ENCODE measurements at places on chromosomes 13 and 19.

DNA sequence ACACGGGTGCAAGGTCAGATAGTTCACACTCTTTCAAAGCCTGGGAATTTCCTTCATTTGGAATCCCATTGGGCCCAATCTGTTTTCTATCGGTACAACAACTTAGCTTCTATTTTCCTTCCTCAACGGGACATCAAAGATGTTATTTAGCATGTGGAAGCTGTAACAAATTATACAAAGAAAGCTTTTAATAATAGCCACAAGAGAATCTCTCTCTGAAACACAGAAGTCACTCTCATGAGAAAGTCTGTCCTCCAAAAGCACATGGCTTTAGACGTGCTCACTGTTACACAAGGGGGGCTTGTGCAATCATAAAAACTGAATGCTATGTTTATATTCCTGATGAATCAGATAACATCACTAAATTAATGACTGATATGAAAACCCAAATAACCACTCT is 28.9 kb upstream of the CYSLTR2 start:
- no peak for DNase-seq

GRCh38 chr13:76884186-76884906 is 1.9 kb downstream of the KCTD12 start:
- no peak for DNase-seq

GRCh38 chr13:70856711-70857110 is 748.5 kb upstream of the KLHL1 start:
- no peak for DNase-seq

- no peak for DNase-seq
Measured at GRCh38 chr13:62292714-62293480, 877.2 kb upstream of the PCDH20 start.

GRCh38 chr19:55483706-55484592 is 1.0 kb upstream of the NAT14 start:
- DNase-seq, result no peak

GRCh38 chr13:67278235-67278634 is 48.1 kb upstream of the PCDH9 start:
- no peak for DNase-seq

- DNase-seq, result no peak
Measured at GRCh38 chr19:18121166-18121565, 23.6 kb downstream of the MAST3 start.

DNA sequence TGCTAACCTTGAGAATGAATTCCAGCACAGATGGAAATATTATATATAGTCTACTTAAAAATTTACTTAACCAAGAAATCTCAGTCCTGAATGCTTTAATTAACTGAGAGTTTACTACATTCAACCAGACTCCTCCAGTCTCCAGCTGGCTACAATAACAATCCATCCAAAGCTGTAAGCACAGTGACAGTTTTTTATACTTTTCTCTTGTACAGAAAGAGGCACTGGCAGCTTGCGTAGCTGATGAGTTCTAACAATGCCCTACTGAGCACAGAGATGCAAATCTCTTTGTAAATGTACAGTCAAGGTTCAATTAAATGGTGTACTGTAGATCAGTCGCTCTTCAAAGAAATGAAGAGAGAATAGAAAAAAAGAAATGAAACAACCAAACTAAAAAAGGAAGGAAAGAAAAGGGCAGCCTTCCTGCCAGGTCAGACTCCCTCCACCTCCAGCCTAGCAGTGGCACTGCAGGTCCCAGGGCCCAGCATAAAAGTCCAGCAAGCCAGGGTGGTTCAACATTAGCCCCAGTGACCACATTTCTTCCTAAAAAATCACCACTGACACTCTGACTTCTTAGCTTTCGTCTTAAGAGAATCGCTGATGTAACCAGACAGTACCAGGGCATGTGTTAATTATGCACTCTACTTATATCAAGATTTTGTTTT is 88.4 kb downstream of the SACS start:
- no peak for DNase-seq

DNA sequence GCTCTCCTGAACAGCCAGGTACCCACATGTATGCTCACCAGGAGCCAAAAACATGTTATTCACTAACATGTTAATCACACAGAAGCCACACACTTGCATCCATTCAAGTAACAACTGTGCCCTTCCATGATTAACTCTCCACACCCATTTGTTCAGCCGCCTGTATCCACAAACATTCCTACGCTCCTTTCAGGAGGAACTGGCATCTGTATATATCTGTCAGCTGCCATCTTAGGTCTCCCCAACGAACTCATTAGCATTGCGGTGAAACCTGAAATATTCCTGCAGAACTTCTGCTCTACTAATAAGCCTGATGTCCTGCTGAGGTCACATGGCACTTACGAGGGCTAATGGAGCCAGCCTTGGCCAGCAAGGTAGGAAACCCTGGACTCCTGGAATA is 33.0 kb downstream of the OLFM2 start:
- no peak for DNase-seq

GRCh38 chr13:40383885-40384284 is 282.6 kb downstream of the FOXO1 start:
- DNase-seq, result no peak

GRCh38 chr19:50838239-50838638 is 4.9 kb upstream of the KLK15 start:
- DNase-seq, result no peak

DNA sequence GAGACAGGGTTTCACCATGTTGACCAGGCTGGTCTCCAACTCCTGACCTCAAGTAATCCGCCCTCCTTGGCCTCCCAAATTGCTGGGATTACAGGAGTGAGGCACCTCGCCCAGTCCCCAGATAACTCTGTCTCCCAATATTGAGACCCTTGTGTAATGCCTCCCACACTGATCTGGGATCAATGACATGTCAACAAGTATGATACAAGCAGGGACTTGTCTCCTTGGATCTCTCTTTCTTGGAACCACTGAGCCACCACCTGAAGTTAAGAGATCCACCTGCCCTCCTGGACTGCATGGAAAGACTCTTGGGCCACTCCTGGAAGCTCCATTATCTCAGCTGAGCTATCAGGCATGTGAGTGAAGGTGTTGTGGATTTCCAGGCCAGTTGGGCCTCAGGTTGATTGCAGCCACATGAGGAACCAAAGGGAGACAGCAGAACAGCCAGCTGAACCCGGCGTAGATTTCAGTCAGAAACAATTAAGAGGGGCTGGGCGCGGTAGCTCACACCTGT is 15.1 kb downstream of the NFKBID start:
- no peak for DNase-seq

- DNase-seq, result no peak
Measured at GRCh38 chr13:51970349-51970748, 40.9 kb downstream of the ATP7B start.

DNA sequence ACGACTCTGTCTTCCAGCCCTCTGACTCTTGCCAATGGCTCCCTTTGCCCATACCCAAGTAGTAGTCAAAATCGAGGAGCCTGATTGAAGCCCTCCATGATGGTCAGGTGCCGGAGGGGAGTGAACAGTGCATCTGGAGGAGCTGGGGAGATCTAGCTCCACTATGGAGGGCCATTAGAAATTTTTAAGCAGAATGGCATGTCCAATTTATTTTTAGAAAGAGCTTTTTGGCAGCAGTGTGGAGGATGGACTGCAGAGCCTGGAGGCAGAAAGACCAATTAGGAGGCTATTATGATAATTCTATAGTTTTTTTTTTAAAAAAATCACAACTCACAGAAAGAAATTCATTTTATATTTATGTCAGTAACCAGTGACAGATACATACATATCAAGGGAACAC is 92.7 kb upstream of the SLC7A1 start:
- no peak for DNase-seq

- DNase-seq, result no peak
Measured at GRCh38 chr13:80508031-80508430, 167.1 kb upstream of the SPRY2 start.

- no peak for DNase-seq
Measured at GRCh38 chr13:106259928-106260327, 275.5 kb downstream of the EFNB2 start.

GRCh38 chr19:277581-278165 is 13.5 kb downstream of the PLPP2 start:
- DNase-seq, result no peak

DNA sequence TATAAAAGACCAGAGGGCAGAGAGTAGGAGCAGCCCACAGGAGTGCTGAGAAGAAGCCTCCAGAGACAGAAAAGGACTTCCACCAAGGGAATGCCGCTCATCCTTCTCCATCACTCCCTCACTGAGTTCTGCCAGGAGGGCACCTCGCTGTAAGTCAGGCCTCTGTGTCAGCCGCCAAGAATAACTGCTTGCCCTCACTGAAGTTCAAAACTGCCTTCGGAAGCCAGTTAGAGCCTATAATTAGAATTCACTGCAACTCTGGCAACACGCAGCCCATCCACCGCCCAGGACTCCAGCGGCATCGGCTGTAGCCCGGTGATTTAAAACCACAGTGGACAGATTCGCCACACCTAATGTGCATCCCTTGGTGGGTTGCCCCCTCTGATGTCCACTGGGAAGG is 281.8 kb upstream of the ZNF507 start:
- DNase-seq, result no peak

DNA sequence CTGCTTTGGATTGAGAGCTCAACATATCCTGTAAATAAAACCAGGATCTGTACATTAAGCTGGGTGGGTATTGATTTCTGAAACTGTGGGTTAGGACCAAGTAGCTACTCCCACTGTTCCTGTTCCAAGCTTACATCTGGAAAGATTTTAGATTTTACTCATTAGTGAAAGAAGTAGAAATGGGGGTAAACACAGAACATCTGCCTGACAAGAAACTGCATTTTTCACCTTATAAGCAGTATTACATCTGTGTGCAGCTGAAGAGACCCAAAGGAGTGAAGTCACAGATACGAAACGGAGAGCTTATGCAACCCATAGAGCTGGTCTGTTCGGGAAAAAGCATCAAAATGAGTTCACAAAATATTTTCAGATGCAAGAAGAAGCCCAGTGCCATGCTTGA is 235.2 kb downstream of the SLITRK5 start:
- DNase-seq, result no peak
